ENCODE measurements at places on chromosomes 6 and 20.

DNA sequence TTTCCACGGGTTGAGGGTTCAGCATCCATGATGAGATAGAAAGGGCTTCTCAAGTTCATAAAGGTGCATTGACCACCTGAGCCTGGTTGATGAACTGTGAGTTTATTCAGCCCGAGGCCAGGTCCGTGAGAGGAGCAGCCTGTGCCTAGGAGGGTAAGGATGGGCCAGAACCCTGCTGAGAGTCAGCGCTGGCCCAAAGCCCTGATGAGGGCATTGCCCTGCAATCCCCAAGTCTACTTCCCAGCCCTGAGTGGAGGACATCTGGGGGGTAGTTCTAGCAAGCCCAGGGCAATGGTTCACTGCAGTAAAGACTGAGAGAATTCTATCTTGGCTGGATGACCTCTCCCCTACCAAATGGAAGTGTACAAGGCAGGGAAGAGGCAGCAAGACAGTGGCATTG, 123.3 kb upstream of the NXT1 start:
- no peak for DNase-seq

DNA sequence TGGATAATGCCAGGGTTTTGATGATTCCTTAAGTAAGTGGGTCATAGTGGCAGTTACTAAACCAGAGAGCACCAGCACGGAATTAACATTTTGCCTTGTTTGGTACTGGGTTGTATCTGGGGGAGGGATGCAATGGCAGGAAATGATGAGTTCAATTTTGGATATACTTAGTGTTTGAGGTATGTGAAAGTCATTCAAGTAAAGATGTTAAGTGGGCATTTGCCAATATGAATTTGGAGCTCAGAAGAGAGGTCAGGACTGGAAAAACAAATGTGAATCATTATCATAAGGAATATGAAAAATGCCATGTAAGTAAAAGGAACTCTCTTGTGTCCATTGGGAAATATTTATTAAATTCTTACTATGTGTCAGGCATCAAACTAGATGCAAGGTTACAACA, 6.2 kb downstream of the PXT1 start:
- no peak for DNase-seq

DNA sequence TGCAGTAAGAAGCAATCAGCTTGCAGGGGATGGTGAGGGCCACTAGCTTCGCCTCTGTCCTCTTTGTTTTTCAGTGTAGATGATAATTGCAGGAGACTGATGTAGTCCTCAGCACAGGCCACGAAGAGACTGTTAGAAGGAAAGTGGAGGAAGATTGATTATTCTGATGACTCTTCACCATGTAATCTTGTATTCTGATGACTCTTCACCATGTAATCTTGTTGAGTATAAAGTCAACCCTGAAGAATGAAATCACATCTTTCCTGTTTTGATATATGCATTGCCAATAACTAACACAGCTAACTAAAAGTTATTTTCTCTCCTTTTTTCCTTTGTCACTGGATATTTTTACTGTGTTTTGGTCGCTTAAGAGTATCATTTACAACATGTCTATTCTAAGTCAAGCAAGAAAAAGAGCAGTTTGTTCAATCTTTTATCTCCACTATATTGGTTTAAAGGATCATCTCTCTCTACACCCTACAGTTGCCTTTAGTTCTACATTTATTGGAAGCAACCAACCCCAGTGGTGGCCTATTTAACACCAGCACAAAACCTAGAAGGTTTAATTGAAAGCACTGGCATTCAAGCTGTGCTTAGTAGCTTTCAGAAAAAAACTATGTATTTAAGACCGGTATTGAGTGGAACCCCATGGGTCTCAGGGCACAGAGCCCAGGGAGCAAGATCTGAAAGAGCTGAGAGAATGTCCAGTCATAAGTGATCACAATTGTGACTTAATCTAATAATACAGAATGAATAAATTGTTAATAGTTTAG, 107.2 kb upstream of the BTBD3 start:
- no peak for DNase-seq

DNA sequence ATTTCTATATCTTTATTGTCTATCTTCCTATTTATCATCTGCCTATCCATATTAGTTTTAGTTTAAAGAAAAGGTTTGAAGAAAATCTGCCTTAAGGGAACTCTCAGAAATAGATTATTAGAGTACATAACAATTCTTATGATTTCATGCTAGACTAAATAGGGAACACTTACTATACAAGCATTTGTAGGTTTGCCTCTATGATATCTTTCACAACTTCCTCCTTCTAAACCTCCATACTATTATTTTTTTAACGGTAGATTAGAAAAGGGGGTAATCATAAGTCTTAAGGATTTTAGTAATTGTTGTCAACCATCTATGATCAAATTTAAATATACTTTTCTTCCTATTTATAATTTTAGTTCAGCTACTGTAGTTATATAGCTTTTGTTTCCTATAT, 11.6 kb upstream of the DSE start:
- no peak for DNase-seq

DNA sequence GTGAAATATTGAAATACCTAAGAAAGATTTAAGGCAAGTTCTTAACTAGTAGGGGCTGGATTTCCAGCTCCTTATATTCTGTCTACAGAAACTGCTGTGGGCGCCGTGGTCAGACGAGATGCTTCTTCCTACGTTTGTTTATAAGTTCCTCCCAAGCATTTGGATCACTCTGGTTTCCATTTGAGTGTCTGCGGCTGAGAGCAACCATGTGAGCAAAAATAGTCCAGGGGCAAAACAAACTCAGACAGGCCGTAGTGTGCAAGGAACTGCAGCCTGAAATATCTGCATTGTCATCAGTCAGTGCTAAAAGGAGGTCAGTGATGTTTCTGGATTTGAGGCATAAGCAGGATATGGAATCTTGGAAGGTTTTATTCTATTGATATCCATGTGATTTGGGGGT, 485.9 kb upstream of the JAG1 start:
- DNase-seq, result no peak

GRCh38 chr6:14128012-14128411, 10.4 kb downstream of the CD83 start:
- DNase-seq, result no peak

DNA sequence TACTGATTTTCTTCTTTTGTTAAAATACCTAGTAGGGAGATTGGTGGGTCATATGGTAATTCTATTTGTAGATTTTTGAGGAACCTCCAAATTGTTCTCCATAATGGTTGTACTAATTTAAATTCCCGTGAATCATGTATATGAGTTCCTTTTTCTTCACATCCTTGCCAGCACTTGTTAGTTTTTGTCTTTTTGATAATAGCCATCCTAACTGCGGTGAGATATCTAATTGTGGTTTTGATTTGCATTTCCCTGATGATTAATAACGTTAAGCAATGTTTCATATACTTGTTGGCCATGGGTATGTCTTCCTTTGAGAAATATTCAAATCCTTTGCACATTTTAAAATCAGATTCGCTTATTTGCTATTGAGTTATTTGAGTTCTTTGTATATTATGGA, 110.9 kb downstream of the JAG1 start:
- DNase-seq, result no peak

DNA sequence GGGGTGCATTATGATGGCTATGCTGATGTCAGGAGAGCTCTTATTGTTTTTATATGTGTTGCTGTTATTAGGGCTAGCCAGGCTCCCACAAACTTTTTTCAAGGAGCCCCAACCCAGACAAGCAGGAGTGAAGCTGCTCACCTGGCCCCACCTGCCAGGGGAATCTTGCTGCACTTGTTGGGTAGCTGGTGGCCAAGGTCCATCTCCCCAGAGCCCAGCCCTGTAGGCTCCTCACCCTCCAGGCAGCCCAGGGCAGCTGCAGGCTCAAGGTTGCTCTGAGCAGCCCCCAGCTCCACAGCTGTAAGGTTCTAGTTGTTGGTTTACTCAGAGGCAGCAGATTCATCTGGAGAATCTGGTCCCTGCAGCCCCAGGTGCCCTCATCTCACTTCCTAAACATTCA, 46.8 kb upstream of the SIRPA start:
- no peak for DNase-seq

DNA sequence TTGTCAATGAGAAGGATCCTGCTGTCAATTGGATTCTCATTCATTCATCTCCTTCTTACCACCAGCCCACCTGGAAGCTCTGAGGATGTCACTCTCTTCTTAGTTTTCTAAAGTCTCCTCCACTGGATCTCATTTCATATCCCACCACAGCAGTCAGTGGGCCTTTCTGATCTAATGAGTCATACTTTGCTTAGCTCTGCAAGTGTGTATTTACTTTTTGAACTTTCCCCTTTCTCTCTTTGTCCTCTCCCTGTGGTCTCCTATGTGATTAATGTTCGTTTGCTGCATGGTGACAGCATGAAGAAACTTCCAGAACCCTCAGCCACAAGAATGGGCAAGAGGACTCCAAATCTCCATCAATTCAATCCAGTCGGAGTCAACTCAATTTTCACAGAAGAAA, 63.6 kb upstream of the SYNDIG1 start:
- DNase-seq, result no peak

DNA sequence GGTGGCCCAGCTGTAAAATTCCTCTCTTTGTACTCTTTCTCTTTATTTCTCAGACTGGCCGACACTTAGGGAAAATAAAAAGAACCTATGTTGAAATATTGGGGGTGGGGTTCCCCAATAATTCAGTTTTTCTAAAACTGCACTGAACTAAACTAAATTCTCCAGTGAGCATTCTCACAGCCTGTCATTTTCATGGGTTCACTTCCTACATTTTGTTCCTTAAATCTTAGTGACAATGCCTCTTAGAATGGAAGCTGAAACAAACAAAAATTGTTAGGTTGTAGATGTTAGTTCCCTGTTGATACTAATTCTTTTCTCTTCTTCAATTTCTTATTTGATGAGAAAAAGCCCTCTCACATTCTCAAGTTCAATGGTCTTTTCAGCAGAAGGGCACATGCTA, 35.8 kb upstream of the IFNGR1 start:
- DNase-seq, result no peak

Measured in stimulated activated naive CD4-positive, alpha-beta T cell (primary cell).